Fibroblast of gingiva (primary cell): ENCODE measurements at places on chromosomes 3 and 15.
A peak's percentile ranks its signal among the peaks of the same experiment; 100 is the strongest.

- DNase-seq: peak; percentile 82
Measured at GRCh38 chr3:178393824-178394223, 142.4 kb upstream of the KCNMB2 start.

DNA sequence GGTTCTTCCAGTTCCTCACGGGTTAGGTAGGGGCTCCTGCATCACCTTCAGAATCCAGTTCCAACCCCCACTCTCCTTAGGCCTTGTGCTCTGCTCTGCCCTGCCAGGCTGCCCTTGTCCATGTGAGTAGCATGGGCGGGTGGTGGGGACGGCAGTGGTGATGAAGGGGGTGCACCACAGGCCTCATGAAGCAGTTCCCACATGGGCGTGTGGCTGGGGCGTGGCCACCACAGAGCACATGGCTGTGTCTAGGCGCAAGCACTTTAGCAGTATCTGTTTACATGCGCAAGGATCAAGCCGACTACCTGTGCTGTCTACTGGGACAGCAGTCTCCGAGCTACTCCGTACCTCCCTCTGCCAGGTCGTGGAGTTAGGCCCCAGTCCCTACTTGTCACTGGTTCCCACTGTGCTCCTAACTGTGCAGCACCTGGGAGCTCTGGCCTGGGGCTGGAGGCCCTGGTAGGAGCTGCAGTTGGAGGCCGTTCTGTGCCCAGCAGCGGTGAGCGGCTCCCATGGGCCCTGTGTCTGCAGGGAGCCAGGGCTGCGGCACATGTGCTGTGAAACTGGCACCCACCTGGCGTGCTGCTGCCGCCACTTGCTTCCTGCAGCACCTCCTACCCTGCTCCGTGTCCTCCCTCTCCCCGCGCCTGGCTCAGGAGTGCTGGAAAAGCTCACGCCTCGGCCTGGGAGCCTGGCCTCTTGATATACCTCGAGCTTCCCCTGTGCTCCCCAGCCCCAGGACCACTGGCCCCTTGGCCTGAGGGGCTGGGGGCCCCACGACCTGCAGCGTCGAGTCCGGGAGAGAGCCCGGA lies 53.5 kb downstream of the PLXNA1 start:
- no peak for DNase-seq

DNA sequence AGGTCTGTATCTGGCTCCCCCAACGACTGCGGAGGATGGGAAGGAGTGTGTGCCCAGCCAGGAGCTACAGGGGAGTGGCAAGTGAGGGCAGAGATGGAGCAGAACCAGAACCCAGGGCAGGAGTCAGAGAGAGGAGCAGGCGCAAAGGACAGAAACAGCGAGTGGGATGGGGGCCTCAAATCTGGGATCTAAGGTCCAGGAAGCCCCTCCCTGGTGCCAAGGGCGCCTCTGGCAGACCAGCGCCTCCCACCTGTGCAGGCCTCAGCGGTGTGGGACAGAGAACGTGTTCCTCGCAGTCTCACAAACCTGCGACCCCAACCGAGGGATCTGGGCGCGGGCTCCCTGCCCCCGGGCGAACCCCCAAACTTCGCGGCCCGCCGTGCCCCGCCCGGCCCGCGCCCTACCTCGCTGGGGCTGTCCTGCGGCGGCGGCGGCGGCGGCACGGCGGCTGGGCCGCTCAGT lies 301 bp downstream of the PCBP4 start:
- DNase-seq: no peak

DNA sequence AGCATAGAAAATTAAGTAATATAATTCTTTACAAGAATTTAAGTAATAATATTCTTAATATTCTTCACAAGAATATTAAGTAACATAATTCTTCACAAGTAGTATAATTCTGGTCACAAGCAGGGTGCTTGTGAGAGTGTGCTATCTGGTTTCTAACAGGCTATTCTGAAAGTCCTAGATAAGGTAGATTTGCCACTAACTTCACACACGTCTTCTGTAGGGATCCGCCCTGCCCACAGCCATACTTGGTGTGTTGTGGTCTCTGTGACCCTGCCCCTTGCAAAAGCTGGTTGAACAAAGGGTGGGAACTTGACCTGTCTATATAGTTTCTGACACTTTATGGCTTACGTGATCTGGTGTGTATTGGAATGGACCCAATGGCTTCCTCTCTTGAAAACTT lies 253.4 kb upstream of the MDFIC2 start:
- no peak for DNase-seq

DNA sequence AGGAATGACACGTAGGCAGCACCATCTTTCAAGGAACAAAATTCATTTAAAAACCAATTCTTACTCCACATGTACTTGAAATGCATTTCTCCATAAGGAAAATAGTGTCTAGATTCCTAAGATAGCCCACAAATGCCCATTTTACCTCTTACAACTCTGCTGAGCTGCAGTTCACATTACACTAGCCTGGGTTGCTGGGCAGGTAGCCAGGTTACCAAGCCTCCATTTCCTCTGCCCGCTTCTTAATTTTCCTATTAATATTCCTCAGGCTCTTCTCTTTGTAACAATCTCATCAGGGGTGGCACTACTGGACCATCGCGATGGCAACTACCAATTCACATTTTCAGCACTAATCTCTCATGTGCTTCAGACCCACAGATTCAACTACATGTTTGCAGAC lies 10.8 kb downstream of the ATP13A3 start:
- no peak for DNase-seq

- no peak for DNase-seq
Measured at GRCh38 chr15:80491163-80491847, 87.1 kb downstream of the ARNT2 start.

DNA sequence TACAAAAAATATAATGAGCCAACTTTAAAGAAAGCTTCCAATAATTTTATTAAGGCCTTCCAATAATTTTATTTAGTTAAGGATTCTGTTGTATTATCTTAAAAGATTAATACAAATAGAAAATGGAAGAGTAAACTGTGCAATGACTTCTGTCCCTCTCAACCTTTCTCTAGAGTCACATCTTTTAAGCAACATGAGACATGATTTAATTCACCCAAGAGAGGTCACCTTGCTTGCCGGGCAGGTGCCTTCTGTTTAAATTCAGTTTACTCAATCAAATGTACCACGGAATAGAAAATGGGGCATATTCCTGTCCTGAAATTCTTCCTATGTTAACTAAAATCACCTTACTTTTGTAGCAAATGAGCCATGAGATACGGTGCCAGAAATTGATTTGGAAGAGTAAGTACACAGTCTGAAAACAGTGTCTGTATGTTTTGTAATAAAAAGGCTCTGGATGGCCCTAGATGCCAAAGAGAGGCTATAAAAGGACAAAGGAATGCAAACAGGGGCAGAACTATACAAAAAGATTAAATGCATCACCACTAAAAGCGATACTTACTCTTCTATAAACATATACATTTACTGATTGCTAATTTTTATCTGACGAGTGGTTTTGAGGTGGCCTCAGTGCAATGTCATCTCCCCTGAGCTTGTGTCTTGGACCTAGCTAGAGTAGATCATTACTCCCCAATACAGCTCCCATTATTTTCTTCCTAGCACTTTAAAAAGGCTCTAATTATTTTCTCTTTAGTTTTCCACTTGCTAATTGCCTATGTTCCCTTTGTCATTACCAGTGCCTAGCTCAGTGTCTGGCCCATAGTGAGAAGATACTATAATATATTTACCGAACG lies 134.0 kb downstream of the FHIT start:
- DNase-seq: no peak

DNA sequence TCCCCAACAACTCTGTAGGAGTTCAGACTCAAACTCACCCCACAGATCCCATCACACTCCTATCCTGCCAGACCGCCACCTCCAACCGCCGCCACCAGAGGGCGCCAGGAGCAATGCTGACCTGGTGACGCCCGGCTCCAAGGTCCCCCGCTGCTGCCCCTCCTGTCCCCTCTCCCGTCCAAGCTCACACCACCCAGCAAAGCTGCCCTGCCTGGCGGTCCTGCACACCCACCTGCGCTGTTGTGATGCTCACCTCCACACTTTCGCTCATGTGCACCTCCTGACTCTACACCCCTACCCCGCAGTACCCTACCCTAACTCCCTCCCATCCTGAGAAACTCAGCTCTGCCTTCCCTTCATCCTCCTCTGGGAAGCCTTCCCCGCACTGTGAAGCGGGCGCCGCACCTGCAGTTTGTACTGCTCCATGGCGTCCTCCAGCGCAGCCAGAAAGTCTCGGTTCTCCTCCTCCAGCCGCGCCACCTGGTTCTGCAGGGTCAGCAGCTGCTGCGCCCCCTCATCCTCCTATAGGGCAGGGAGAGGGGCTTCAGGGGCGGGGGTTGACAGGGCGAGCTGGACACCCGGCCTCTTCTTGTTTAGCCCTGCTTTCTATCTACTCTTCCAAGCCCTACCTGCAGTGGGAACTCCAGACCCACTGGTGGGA lies 7.9 kb downstream of the KIF7 start:
- peak; percentile 42 for DNase-seq

- no peak for DNase-seq
Measured at GRCh38 chr15:33298631-33299030, 12.1 kb upstream of the RYR3 start.

DNA sequence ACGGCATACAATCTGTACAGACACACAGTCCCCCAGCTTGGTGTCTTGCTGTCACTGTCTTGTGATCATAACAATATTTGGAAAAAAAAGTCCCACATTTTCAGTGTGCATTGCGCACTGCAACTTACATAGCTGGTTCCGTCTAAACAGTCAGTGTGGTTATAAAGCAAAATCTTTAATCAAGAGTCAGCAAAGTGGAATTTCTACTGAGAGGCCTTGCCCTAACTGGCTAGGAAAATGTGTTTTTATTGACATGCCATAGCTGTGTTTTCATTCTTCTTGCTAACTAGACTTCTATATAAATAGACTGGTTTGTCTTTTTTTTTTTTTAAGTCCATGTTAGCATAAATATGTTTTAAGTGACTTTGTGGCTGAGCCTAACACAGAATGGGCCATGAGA lies 174.8 kb downstream of the POLR2M start:
- DNase-seq: no peak
